Astrocyte of the cerebellum (primary cell): ENCODE measurements at places on chromosomes 11 and 22.

DNA sequence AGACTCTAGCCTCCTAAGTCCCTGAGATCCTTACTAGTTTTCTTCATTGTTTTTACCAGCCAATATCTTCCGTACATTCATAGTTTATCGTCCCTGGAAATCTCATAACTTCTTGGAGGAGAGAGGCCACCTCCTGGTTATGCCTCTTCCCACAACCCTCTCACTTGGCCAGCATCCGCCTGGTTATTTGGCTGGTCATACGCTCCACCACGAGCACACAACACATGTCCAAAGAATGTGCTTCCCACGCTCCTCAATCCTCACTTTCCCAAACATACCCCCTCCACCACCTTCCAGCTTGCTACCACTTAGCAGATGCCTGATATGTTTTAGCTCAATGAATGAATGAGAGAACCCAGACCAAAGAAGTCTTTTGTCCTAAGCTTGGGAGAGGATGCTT is 83.5 kb upstream of the EIF3D start:
- DNase-seq: peak; percentile 6

DNA sequence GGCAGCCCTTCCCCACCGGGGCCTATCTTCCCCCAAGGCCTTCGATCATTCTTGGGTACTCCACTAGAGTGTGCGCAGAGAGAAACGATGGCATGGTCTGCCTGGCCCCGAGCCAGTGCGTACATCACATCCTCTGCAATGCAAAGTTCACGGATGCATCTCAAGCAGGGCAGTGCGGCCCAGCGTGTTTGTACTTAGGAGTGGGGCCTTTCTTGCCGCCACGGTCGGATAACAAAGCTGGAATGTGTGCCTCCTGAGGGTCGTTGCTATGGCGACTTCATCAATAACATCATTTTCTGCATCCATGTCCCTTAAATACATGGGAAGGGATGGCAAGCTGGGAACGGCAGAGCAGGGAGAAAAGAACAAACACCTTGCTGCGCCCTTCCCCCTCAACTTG is 73.9 kb downstream of the SCUBE1 start:
- DNase-seq: no peak

DNA sequence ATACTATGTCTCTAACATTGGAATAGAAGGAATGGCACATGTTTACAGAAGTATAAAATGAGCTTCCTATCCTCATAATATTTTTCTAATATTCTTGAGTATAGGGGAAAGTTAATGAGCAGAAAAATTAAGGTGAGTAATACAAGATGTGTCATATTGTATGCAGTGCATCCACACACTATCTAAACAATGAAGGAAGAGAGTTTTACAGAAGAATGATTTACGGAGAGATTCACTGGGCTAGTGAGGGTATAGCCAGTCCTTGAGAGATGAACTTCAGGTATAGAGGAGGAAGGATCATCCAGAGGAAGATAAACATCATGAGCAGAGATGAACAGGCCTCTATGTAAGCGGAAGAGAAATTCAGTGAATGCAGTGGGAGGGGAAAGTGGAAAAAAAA is 569.0 kb downstream of the CNTN5 start:
- DNase-seq: no peak

GRCh38 chr22:31800065-31800464 is 46.2 kb downstream of the DEPDC5 start:
- no peak for DNase-seq

GRCh38 chr22:27196606-27197005 is 539.2 kb downstream of the MIAT start:
- DNase-seq: no peak

DNA sequence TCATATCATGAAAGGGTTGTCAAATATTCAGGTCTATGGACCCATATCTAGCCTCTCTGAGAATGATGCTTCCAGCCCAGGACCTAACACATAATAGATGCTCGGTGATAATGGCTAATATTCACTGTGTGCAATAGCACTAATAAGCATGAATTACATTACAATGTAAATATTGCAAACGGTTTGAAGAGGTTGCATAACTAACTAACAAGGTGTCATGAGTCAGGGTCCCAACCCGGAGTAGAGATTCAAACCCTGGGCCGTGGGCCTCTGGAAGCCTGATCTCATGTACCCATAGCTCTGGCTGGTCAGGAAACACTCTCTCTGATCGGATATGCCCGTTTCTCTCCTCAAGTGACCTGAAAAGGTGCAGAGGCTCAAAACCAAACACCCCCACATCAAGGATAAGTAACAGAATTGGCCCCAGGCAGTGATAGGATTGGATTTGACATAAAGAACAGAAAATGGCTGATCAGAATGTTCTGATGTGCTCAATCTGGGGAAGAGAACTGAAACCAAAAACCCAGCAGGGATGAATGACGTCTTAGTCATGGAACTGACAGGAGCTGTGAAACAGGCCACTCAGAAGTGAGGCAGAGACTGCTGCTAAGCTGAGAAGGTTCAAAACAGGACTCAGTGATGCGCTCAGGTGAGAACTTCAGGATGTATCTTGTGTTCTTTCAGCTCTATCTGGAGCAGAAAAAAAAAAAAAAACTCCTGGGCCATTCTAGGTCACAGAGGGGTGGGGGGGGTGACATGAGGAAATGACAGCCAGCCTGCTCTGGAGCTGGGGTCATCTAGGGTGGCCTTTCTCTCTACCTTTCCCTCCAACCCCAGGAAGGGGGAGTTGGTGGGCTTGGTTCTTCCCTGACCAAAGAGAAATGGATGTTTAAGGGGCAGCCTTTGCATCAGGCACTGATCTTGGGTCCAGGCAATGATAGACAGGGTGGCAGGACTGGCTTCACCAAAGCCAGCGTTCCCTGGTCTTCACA is 6.6 kb upstream of the KCTD17 start:
- no peak for DNase-seq

DNA sequence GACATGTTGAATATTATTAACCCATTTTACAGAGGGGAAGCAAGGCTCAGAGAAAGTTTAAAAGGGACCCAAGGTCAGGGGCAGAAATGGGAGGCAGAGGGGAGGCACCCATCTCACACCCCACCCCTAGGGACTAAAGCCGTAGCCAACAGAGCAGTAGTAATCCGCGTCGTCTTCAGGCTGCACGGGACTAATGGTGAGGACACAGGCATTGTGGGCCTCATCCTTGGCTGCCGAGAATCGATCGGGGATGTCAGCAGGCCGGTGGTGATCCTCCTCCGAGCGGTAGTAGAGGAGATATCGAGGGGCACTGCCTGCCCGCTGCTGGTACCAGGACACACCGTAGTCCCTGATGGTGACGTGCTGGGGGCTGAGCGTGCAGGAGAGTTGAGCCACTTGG is 1.5 kb downstream of the VPREB3 start:
- no peak for DNase-seq

DNA sequence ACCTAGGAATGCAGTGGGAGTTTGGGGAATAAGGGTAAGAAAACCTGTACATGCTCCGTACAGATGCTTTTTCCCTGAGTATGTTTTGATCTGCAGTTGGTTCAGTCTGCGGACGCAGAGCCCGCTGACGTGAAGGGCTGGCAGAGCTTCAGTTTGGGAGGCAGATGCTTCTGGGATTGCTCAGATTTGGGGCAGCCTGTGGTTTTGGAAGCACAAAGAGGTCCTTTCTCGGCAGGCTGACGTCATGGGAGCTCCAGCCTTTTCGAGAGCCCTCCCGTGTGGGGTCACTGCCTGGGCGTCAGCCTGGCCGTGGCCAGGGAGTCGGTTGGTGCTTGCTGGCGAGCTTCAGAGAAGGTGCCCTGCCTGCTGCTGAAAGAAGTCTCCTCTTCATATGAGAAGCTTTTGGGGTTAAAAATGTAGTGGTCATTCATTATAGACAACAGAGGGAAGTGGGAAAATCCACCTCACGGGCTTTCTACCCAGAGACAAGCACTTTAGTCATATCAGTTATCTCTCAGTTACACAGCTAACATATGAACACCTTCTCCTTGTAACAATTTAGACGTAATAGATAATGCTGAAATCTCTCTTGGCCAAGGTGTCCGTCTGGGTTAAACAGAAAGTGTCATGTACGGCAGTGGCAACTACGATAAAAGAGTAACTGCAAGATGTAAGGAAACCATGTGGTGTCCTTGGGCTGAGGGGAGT is 26.8 kb downstream of the TPCN2 start:
- peak; percentile 99 for DNase-seq

- no peak for DNase-seq
Observed at GRCh38 chr11:123357353-123357989, 72.6 kb upstream of the GRAMD1B start.

- no peak for DNase-seq
Observed at GRCh38 chr22:25702571-25703167, 39.3 kb upstream of the MYO18B start.

DNA sequence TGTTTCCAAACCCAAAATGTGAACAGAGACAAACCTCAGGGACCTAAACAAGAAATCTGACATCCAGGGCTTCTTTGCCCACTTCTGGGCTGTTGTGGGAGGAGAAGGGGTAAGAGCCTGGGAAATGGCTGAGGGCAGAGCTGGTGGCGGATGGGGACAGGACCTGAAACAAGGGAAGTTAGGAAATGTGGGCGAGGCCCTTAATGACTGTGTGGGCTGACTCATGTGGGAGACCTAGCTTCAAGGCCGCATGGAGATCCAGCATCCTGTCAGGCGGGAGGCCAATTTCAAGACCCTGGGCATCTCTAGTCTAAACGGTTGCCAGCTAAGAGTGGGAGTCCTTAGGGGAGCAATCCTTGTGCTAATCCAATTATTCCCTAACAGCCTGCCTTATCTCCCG is 2.1 kb upstream of the OAF start:
- peak; percentile 22 for DNase-seq

DNA sequence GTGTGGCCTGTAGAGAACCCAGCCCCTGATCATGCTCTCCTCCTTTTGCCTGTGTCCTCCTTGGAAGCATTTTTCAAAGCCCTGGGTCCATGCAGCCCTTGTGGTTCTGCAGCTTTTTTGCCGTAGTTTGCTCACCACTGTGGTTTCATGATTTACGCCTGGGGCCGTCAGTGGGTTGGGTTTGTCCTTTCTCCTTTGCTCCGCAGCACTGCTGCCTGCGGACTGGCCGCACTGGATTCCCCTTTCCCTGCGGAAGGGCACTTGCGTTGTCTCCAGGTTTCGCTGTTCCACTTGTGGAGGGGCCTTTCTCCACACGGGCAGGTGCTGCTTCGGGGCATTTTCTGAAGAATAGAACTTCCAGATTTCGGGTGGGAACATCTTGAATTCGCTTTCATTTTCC is 1260.9 kb downstream of the BRD1 start:
- DNase-seq: no peak

- DNase-seq: no peak
Observed at GRCh38 chr11:123363556-123363955, 66.5 kb upstream of the GRAMD1B start.

GRCh38 chr11:6625156-6625831 is 6.1 kb upstream of the TPP1 start:
- no peak for DNase-seq

DNA sequence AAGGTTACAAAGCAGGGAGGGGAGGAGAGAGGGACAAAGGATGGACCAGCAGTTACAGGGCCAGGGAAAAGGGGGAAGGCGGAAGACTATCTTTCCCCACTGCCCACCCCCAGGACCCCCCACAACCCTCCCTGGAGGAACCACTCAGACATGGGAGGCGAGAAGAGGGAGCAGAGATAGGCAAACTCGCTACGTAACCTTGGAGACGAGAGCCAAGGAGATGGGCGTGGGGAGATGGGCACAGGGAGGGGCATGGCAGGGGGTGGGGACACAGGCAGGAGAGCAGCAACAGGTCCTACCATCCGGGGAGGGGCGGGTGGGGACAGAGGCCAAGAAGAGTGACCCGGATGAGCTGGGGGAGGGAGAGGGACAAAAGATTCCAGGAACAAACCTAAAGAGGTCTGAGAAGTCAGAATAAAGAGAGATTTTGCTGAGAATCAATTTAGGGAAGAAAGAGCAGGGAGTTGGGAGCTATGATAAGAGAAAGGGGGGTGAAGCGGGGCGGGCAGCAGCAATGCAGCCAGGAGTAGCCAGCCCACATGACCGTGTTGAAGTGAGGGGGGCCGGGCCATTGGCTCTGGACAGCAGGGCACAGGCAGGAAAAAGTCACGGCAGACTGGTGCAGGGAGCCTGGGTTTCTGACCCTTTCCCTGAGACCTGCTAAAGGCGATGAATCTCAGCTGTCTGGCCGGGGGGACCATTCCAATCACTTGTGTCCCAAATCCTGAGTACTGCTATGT is 128.4 kb downstream of the BUD13 start:
- no peak for DNase-seq

DNA sequence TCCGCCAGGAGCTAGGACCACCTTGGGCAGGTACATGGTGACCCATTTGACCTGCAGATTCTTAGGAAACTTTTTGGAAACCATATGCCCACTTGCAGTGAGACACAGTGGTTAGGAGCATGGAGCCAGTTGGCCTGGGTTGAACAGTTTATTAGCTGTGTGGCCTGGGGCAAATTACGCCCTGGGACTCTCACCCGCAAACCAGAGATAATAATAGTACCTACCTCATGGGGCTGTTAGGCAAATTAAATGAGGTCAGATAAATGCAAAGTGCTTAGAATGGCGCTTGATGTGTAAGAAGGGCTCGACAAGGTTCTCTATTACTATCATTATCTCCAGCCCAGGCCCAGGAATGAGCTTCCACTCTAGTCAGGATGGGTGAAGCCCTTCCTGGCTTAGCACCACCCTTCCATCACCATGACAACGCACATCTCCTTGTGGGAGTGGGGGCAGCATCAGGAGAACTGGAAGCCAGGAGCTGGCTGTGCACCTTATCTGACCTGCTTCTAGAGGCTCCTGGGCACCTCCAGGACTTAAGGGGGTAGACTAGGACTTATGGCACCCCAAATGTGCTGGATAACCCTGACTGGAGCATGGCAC is 5.1 kb downstream of the SYT12 start:
- DNase-seq: no peak

GRCh38 chr11:1397146-1397861 is 7.6 kb downstream of the BRSK2 start:
- DNase-seq: no peak

DNA sequence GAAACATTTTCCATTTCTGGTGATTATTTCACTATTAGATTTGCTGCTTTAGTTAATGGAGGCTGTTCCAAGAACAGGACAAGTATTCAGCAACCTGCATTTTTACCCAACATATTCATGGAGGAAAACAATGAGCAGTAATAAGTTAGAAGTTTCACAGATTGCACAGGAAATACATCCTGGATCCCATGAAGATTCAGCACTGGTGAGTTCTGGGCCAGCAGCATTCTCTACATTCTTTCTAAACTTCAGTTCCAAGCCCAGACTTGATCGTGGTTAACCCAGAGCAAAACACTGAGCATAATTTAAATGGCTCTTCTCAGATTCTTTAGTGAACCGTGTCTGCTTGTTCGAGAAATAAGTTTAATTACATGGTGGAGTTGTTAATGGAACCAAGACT is 3.8 kb downstream of the FJX1 start:
- peak; percentile 84 for DNase-seq
